ENCODE measurements at places on chromosomes 4 and X. TPM values are rescaled to one million over a fixed set of nuclear protein-coding genes. Genes with fewer than 3 reads are reported as not detected.

Gene F11
- not detected for polyA plus RNA-seq

Gene FAM149A
- polyA plus RNA-seq = 9.4 TPM

Gene F9
- not detected for polyA plus RNA-seq

Gene CCSER1
- polyA plus RNA-seq = 1.1 TPM

Gene EVC
- polyA plus RNA-seq = 16.4 TPM

Gene PTCHD1
- 1.0 TPM for polyA plus RNA-seq

Gene BGN
- 81.6 TPM for polyA plus RNA-seq

Gene AFM
- not detected for polyA plus RNA-seq

Gene RPS3A
- polyA plus RNA-seq = 5,892 TPM

Gene PCDH18
- polyA plus RNA-seq = 26.5 TPM

Gene FRMD7
- 0.02 TPM for polyA plus RNA-seq

Gene MSX1
- polyA plus RNA-seq = 4.0 TPM

Gene NLGN4X
- 30.2 TPM for polyA plus RNA-seq
